Inflammatory macrophage treated with lipopolysaccharide for 1 hour (primary cell): ENCODE measurements at places on chromosomes 1 and 21.

GRCh38 chr1:10939654-10940450 is 72.6 kb upstream of the TARDBP start:
- peak; percentile 5 for DNase-seq

GRCh38 chr1:33219886-33220661 is 36.2 kb upstream of the ZNF362 start:
- peak; percentile 19 for DNase-seq

DNA sequence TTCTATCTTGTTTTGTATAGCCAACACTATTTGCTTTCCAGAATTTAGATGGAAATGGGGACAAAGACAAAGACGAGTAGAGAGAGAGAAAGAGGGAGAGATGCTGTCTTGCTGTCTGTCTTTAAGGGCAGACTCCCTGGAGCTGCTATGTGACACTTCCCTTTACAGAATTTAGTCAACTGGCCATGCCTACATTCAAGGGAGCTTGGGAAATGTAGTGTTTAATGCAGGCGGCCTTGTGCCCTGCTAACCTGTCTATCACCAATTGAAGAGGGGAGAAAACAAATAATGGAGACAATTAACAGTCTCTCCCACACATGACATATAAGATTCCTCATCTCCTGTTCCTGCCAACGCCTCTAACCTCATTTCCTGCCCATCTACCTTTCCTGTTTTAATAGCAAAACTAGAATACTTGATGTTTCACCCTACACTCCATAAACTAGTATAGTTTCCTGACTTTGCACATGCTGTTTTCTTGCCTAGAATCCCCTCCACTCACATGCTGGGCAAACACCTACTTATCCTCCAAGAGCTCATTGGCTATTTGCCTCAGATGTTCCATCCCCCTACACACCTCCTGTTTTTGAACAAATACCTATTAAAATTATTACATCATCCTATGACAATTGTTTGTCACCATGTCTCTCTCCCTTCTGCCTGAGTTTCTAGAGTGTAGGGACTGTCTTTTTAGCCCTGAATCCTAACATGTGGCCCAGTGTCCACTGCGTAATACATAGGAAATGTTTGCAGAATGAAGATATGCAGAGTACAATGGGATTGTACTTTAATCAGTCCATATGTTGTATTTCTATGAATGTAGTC is 117.2 kb downstream of the SLC25A24 start:
- DNase-seq = no peak

DNA sequence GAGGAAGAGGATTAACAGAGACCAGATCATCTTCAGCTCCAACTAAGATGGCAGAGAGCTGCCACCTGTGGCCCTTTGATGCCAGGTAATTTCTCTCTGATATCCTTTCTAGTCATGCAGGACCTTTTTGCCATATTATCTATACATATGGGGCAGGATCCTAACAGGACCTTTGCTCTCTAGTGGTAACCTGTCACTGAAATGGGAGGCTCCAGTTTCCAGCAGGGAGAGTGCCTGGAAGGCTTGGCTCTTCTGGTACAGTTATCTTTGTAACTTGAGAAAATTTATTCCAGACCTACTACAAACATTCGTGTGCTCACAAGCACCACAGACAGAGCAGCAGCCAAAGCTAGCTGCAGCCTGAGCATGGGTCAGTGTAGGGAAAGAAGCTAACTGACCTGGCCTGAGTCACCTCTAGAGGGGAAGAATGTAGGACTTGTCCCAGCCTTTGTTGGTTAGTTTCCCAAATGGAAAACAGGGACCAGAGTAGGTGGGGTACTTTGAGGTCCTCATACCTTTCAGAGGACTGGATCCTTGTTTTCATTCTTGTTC is 86.5 kb upstream of the MACF1 start:
- no peak for DNase-seq

GRCh38 chr21:36508948-36509347 is 29.0 kb upstream of the CLDN14 start:
- DNase-seq = no peak

GRCh38 chr21:44742418-44743153 is 31.2 kb upstream of the TSPEAR start:
- DNase-seq = peak; percentile 13

- no peak for DNase-seq
These were observed 49.3 kb downstream of the CDC42BPA start for GRCh38 chr1:227268943-227269342.

GRCh38 chr1:42221456-42221855 is 56.9 kb upstream of the GUCA2A start:
- DNase-seq = no peak

DNA sequence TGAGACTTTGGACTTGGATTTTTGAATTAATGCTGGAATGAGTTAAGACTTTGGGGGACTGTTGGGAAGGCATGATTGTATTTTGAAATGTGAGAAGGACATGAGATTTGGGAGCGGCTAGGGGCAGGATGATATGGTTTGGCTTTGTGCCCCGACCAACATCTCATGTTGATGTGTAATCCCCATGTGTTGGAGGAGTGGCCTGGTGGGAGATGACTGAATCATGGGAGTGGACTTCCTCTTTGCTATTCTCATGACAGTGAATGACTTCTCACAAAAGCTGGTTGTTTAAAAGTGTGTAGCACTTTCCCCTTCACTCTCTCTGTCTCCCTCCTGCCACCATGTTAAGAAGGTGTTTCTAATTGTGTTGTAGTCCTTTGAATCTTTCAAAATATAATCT is 9.3 kb upstream of the PHGDH start:
- peak; percentile 89 for DNase-seq

GRCh38 chr1:71324671-71325267 is 243.9 kb upstream of the ZRANB2 start:
- DNase-seq = no peak

DNA sequence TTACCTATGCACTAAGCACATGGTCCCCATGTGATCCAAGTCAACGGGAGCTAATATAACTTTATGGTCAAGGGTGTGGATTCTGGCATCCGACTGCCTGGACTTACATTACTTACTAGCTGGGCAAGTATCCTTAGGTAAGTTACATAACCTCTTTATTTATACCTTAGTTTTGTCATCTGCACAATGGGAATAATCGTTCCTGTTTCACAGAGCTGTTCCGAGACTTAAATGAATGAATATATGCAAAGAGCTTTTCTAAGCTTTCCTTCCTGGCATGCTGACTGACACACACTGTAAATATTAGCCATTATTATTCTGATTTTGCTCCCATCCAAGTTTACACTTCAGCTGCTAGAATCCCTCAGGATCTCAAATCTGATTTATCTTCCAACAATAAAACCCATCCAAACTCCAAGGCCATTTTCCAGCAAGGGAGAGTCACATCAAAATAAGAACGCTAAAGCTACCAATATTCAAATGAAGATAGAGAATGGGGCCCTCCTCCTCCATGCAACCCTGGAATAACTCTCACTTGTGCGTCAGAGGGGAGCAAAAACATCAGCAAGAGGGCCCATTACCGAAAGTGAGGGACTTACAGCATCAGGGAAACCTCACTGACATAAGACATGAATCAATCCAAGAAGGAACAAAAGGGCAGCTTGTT is 115.6 kb upstream of the KAZN start:
- no peak for DNase-seq

GRCh38 chr1:71610476-71610875 is 529.6 kb upstream of the ZRANB2 start:
- DNase-seq = no peak

- peak; percentile 37 for DNase-seq
These were observed at the start of gene KDM5B for GRCh38 chr1:202807926-202808757. KDM5B (minus strand) TSS chr1:202808421; CDS start chr1:202808305, 116 bp downstream.

- no peak for DNase-seq
These were observed 418.5 kb downstream of the PTPRC start for GRCh38 chr1:199057322-199057721.

DNA sequence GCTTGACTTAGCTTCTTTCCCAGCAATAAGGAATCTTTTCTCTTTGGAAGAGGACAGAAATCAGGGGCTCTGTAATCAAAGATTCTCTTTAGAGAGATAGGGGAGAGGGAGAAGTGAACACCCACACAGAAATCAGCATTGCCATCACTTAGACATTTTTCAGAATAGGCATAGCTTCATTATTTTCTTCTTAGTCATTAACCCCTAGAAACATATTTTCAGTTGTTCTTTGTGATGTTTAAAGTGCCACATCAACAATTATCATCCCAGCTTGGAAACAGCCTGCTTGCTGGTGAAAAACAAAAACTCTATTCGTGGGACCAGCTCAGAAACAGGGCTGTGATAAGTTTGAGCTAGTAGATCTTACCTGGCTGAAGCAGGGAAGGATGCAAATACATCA is 88.3 kb upstream of the SLC44A3 start:
- no peak for DNase-seq

- no peak for DNase-seq
These were observed 297.2 kb downstream of the OMA1 start for GRCh38 chr1:58249388-58249736.

DNA sequence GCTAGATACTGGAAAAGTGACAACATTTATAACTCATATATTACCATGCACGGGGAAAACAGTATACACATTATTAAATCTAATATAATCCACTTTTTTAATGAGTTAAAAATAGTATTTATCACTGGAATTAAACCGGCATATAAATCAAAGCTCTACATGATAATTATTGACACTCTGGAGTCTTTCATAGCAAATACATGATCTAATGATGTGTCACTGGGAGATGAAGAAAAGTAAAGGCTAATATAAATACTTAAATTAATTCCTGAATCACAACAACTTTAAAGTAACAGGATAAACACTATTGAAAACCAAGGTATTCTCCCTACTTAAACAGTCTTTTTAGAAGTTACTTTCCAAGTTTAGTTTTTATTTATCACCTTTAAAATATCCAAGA is 52.4 kb upstream of the ASPM start:
- no peak for DNase-seq

GRCh38 chr1:68107771-68108170 is 57.3 kb upstream of the DIRAS3 start:
- no peak for DNase-seq

- no peak for DNase-seq
These were observed 11.1 kb downstream of the LRRC3 start for GRCh38 chr21:44466351-44466954.

DNA sequence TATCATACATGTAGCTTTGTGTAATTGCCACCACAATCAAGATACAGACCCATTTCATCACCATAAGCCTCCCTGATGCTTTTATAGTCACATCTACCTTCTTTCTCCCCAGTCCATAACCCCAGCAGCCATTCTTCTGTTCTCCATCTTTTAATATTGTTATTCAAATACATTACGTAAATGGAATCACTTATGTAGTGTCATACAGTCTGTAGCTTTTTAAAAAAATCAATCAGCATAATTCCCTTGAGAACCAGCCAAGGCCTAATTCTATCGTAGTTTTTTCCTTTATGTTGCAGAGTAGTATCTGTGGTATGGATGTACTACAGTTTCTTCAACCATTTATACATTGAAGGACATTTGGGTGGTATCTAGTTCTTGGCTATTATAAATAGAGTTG is 31.6 kb upstream of the WDR26 start:
- no peak for DNase-seq

DNA sequence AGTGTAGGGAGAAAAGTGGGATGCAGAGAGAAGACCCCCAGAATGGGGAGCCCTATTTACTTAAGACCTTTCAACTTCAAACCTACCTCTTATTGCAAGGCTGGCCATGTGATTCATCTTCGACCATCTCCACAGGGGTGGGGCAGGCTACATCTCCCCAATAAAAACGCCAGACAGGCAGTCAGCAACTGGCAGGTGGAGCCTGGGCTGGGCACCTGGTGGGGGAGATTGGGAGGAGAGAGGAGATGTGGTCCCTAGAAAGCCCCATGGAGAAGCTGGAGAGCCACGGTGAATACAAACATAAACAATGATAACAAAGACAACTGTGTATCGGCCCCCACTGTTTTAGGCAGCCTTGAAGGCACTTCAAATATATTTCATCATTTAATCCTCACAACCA is 336.7 kb upstream of the PROX1 start:
- DNase-seq = no peak

DNA sequence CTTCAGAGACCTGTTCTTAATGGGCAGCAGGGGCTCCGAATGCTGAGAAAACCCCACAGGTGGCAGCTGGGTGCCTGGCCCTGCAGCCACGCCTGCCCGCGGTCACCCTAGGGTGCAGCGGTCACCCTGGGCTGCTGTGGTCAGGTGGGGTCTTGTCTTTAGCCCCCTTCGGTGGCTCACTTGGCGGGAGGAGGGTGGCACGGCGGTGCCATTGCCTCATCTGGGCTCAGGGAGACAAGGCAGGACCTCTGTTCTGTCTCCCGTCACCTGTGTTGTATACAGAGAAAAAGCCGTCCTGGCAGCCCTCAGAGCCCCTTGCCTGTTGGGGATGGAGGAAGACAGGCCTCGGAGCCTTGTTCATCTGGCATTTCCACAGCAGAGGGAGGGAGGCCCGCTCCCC is 69.5 kb upstream of the TRAPPC10 start:
- DNase-seq = no peak

DNA sequence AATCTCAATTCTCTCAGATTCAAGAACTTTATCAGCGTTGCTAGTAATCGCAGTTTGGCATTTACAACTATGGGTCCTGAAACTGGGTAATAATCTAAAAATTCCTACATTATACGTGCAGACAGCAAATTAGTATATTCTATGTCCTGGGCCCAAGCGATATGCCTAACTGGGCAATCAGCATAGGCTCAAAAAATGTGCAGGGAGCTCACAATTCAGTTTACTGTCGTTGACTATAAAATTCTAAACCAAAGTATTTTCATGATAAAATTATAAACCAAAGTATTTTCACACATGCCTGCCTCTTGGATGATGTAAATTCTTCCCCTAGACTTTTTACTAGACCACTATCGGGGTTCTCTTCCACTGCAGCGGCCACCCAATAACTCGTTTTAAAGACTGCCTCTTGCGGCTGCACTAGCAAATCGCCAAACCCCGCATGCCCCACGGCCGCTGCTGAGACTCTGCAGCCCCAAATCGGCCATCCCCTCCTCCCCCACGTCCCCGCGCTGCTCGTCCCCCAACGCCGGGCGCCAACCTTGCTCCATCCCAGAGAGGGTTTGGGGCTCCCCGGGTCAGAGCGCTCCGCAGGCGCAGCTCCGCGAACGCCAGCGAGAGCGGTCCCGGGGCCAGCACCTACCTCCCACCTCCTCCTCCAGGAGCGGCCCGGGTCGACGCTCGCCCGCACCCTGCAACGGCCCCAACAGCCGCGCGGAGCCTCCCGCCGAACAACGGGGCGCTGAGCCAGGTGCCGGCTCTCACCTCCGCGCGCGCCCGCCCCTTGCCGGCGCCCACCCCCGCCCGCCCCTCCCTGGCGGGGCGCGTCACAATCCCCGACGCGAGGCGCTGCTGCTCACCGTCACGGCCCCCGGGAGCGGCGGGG is 506 bp downstream of the SSX2IP start:
- DNase-seq = peak; percentile 50

DNA sequence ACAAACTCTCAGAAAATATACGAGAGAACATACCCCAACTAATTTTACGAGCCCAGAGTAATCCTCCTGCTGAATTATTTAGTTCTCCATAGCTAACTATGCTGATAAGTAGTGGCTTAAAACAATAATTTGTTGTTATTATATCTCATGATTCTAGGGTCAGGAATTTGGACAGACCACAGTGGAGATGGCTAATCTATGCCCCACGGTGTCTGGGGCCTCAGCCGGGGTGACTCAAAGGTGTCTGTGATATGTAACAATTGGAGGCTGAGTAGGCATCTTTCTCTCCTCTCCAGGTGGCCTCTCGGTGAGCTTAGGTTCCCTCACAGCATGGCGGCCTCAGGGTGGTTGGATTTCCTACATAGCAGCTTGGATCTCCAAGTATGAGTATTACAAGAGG is 35.4 kb upstream of the FOXO6 start:
- no peak for DNase-seq

GRCh38 chr1:203228670-203229069 is 803 bp downstream of the CHIT1 start:
- DNase-seq = no peak
